H54 (cell line): ENCODE measurements at places on chromosomes 7 and 10.
A peak's percentile ranks its signal among the peaks of the same experiment; 100 is the strongest.

GRCh38 chr10:108425283-108425964, 1260.9 kb upstream of the SORCS1 start:
- no peak for DNase-seq

DNA sequence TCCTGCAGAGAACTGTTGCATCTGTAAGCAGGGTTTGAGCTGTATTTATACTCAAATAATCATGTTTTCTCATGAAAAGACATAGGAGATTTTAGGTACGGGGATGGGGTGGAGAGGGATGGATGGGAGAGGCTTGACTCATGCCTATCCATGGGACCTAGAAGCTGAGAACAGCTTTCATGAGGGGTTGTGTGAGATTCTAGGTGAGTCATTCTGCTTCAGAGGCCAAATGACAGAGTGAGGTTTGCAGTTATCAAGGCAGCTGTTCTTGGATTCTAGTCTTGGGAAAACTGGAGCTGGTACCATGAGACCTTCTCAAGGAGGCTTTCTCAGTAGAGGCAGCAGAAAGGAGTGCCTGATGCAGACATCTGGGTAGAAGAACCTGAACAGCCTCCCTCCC, 746.9 kb downstream of the TYW1 start:
- DNase-seq, result no peak

GRCh38 chr10:11173042-11173441, 155.4 kb downstream of the CELF2 start:
- no peak for DNase-seq

DNA sequence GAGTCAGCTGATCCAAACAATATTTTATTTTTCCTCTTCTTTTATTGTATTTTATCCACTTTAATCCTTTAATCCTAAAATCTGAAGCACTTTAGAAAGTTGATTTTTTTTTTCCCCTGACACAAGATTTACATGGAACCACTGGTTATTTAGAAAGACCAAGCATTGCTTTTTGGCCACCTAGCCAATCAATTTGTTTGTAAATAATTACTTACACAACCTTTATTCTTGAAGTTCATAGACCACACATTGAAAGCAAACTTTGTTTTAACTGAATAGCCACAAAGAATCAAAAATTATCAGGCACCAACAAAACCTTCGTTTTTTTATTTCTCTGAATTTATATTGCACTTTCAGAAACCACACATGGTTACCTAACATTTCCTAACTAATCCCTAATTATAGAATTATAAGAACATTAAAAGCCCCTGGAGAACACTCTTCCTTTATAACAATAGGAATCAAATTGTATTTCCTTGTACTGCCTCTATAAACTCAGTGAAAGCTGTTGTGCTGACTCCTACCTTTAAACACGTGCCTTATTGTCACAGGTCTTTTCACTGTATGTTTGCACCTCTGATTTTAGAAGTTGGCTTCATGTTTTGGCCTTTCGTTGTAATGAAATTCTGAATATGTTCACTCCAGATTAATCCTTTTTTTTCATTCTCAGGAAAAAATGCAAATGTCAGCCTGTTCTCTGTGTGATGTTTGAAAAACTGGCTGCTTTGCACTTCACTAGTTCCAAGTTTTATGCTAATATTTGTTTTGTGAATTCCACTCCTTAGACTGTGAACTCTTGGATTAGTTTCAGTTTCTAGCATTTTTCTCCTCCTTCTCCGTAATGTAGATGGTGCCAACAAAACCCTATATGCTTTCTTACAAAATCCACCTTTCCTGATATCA, 1511.9 kb downstream of the REEP3 start:
- DNase-seq, result no peak

GRCh38 chr7:135239263-135239662, 5.6 kb downstream of the STRA8 start:
- no peak for DNase-seq

DNA sequence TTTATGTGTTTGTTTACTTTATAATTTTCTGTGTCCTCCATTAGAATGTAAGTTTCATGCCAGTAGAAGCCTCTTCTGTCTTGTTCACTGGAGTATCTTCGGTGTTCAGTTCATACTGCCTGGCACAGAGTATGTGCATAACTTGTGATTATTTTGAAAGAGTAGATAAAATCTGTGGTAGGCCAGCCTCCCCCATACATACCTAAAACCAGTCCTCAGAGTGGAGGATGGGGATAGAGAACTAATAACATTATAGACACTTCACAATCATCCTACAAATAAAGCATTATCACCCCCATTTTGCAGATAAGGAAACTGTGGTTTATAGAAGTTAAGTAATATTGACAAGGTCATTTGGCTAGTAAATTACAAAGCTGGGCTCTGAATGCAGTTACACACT, 28.0 kb downstream of the VIM start:
- DNase-seq, result no peak

- no peak for DNase-seq
Measured at GRCh38 chr10:121926671-121927317, 1.0 kb downstream of the ATE1 start.

DNA sequence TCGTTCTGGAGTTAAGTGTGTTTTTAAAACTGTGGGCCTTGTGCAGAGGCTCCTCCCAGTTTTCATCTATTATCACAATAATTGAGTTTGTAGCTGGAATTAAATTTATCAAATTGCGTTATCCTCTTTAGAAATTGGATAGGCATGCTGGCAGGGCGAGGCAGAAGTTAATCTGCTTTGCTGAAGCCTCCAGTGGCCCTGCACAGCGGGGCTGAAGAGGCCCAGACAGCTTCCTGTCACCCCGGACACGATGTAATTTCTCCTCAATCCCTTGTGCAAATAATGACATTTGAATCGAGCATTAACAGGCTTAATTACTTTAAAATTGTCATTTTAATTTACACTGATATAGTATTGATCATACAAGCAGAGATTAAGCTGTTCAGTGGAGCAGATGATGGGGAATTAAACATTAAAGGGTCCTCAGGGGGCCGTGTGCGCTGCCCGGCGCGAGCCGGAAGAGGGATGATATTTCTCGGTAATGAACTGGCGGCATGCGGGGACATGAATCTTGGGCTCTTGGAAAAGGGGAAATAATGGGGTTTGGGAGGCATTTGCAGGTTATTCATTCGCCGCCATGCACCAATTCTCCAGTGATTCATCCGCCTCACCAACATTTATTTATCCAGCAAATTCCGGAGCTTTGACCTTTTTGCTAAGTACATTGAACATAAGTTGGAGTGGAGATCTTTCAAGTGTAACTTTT, 118.5 kb downstream of the NKX6-2 start:
- DNase-seq, result no peak

DNA sequence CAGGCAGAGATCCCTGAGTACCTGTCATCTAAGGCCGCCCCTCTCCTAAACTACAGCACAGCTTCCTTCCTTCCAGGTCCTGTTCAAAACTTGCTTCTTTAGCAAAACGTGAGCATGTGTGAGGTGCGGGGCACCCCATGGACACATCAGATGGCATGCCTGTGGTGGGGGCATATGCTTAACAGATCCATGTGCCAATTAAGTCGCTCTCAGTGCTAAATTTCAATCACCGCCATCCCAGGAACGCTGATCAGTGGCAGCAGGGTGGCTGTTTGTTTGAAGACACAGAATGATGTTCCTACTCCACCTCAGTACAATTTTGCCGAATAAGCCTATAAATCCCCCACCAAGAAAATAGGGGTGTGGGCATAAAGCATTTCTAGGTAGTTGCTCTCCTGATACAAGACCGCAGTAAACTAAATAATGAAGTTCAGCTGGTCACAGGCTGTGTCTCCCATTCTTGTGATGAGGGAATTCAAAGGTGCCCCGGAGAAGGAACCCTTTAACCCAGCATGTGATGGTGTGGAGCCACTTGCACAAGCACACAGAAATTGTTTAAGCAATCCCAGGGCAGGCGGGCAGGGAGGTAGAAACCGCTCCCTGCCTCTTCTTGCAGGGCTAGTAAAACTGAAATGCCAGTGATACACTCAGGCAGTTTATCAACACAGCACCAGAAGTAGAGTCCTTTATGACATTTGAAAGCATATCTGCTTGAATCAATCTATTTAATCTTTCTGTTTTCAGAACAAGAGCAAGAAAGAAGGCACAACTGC, 205.7 kb downstream of the SORCS1 start:
- no peak for DNase-seq

DNA sequence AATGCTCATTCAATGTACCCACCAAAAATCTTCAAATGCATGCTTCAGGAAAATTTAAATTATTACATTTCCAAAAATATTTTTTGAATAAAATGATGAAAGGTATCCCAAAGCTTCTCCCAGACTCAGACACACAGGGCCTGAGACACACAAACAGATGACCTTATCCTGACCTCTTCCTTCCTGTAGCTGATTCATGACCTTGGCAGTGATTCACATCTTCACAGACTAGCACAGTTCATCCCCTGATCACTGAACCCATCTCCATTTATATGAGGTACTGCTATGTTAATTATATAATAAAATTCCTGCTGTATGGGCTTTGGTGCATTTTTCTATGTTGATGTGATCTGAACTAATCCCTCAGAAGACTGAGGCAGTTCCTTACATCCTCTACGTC, 265.0 kb upstream of the GLI3 start:
- peak; percentile 15 for DNase-seq

DNA sequence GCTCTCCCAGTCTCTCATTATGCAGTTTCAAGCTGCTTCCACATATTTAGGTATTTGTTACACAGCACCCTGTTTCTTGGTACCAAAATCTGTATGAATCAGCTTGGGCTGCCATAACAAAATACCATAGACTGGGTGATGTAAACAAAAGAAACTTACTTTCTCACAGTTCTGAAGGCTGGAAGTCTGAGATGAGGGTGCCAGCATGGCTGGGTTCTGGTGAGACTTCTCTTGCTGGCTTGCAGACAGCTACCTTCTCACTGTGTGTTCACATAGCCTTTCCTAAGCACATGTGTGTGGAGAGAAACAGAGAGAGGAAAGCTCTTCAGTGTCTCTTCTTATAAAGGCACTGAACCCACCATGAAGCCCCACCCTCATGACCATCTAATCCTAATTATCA, 15.7 kb upstream of the CBLL1 start:
- no peak for DNase-seq

DNA sequence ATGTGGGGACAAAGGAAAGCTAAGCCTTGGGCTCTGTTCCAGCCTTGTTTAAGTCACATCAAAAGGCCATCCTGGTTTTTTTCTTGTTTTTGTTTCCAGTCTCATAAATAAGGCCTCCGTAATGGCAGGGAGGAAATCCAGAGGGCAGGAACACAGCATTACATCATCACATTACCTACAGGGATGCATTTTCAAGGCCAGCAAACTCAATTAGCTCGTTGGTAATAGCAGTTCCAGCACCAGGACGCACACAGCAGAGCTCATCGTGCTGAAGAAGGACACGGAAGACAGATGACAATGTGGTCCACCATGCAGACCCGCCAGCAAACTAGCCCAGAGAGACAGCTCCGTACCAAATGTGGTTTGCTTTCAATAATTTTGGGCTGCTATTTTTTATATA, 1209.2 kb downstream of the TYW1 start:
- DNase-seq, result no peak

DNA sequence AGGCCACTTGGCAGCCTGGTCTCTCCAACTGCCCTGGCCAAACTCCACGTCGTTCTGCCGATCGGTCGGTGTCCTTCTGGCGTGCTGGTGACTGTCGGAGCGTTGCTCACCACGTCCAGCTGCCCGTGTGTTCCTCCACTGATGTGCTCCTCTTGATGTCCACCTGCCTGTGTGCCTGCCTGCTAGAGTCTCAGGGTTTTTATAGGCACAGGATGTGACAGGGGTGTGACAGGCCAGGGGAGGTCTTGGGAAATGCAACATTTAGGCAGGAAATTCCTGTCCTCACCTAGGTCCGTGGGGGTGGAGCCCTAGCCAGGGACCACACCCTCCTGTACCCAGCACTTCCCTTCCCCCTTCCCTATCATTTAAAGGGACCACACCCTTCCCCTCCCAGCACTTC, 25.2 kb upstream of the CFAP46 start:
- no peak for DNase-seq

- DNase-seq, result no peak
Measured at GRCh38 chr7:20542594-20542993, 72.9 kb upstream of the ABCB5 start.

- DNase-seq, result no peak
Measured at GRCh38 chr7:134789967-134790685, 10.7 kb downstream of the CALD1 start.

- DNase-seq, result no peak
Measured at GRCh38 chr7:30389791-30390190, 88.8 kb downstream of the NOD1 start.

GRCh38 chr7:74343281-74344131, 54.3 kb downstream of the CLIP2 start:
- peak; percentile 91 for DNase-seq
